ENCODE measurements at places on chromosomes 7 and 10. TPM values are rescaled to one million over a fixed set of nuclear protein-coding genes. Genes with fewer than 3 reads are reported as not detected.

The RELN gene
- total RNA-seq = under 0.01 TPM

The KCNH2 gene
- 1.7 TPM for total RNA-seq

The TYW1B gene
- 3.9 TPM for total RNA-seq

The GRM3 gene
- not detected for total RNA-seq

The DDX21 gene
- 55.7 TPM for total RNA-seq

The MYO1G gene
- under 0.01 TPM for total RNA-seq

The TMEM184A gene
- 0.26 TPM for total RNA-seq

The GJD4 gene
- total RNA-seq = 0.22 TPM

The OGDHL gene
- total RNA-seq = 0.54 TPM

The TACR2 gene
- total RNA-seq = 0.22 TPM

The PDLIM1 gene
- 1.2 TPM for total RNA-seq

The MET gene
- 84.0 TPM for total RNA-seq

The ERVW-1 gene
- not detected for total RNA-seq

The CNPY4 gene
- 35.5 TPM for total RNA-seq

The HSPA12A gene
- 13.9 TPM for total RNA-seq

The ARMH3 gene
- 13.5 TPM for total RNA-seq

The MACC1 gene
- total RNA-seq = 0.22 TPM

The HMX2 gene
- total RNA-seq = not detected

The SLC26A3 gene
- total RNA-seq = not detected

The SEMA4G gene
- total RNA-seq = 0.26 TPM

The SHH gene
- total RNA-seq = not detected

The GPR85 gene
- total RNA-seq = 0.65 TPM

The TUBB8 gene
- total RNA-seq = not detected

The TNS3 gene
- total RNA-seq = 60.9 TPM

The PLXDC2 gene
- total RNA-seq = 114 TPM

The OR13A1 gene
- not detected for total RNA-seq

The PSD gene
- 1.8 TPM for total RNA-seq

All from articular chondrocyte of knee joint (primary cell).